ENCODE measurements at places on chromosomes 13 and 19.
A peak's percentile ranks its signal among the peaks of the same experiment; 100 is the strongest.

GRCh38 chr19:58395979-58396627 lies 647 bp downstream of the RNF225 start:
- DNase-seq: peak; percentile 34

DNA sequence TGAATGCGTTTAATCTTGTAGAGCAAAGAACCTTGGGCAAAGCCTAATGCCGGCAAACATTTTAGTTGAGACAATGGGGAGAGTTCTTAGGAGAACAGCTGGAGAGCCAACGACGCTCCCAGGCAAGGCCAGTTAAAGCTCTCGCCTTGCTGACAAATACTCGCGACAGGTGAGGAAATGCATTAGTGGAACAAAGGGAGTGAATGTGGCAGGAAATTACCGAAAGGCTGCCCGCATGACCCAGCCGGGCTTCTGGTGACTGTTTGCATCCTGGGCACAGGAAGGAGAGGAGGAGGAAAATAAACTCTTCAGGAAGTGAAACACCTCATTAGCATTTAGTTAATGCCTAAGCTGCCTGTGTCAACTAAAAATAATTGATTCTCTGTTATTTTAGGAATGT lies 74.6 kb downstream of the SHISA2 start:
- peak; percentile 60 for DNase-seq

- DNase-seq: peak; percentile 33
These were observed 36.8 kb upstream of the SEMA6B start for GRCh38 chr19:4596033-4596904.

GRCh38 chr19:4016486-4016885 lies 8.9 kb downstream of the PIAS4 start:
- no peak for DNase-seq

- peak; percentile 71 for DNase-seq
These were observed 426.2 kb downstream of the PCDH9 start for GRCh38 chr13:66803808-66804456.
